ENCODE measurements at places on chromosomes 11 and 22.
A peak's percentile ranks its signal among the peaks of the same experiment; 100 is the strongest.

GRCh38 chr22:29154364-29155048, 51.2 kb upstream of the EMID1 start:
- DNase-seq: peak; percentile 83
- H3K4me3 ChIP-seq: no peak overlapping the region
- peaks cover 25% of the 10 kb centered on the region for H3K27me3 ChIP-seq
- no peaks in the 10 kb centered on the region for H3K36me3 ChIP-seq
- H3K27ac ChIP-seq: no peak overlapping the region

- H3K4me3 ChIP-seq: no peak overlapping the region
- peaks cover 9% of the 10 kb centered on the region for H3K4me1 ChIP-seq
- no peaks in the 10 kb centered on the region for H3K27me3 ChIP-seq
Measured at GRCh38 chr11:73291781-73292524, 16.1 kb upstream of the ARHGEF17 start.

DNA sequence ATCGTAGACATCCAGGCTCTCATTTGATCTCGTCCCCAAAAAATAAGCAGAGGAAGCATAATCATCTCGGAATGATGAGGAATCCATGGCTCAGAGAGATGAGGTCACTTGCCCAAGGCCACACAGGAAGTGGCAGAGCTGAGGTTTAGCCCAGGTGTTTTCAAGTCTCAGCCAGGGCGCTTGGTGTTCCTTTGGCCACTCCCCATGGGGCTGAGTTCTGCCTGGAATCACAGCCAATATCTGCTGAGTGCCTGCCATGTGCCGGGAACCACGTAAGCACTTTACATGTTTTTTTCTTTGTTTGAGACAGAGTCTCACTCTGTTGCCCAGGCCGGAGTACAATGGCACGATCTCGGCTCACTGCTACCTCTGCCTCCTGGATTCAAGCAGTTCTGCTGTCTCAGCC, 29.5 kb upstream of the MYH9 start:
- no peaks in the 10 kb centered on the region for H3K27me3 ChIP-seq
- H3K4me3 ChIP-seq: no peak overlapping the region
- H3K4me1 ChIP-seq: peaks cover 18% of the 10 kb centered on the region
- peak; percentile 44 for DNase-seq
- no peaks in the 10 kb centered on the region for H3K36me3 ChIP-seq
- H3K27ac ChIP-seq: no peak overlapping the region

DNA sequence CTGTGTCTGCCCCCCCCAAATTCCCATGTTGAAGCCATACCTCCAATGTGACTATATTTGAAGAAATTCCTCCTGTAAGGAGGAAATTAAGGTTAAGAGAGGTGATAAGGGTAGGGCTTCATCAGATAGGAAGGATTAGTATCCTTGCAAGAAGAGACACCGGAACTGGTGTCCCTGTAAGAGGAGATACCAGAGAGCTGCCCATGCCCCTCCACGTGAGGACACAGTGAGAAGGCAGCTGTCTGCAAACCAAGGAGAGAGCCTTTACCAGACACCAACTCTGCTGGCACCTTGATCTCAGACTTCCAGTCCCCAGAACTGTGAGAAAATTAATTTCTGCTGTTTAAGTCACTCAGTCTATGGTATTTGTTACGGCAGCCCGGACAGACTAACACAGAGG, 109.3 kb downstream of the ARFGAP2 start:
- peaks cover 3% of the 10 kb centered on the region for H3K36me3 ChIP-seq
- H3K27me3 ChIP-seq: no peaks in the 10 kb centered on the region
- no peak overlapping the region for H3K27ac ChIP-seq

- no peak overlapping the region for H3K4me3 ChIP-seq
- no peaks in the 10 kb centered on the region for H3K27me3 ChIP-seq
- no peaks in the 10 kb centered on the region for H3K36me3 ChIP-seq
- no peaks in the 10 kb centered on the region for H3K4me1 ChIP-seq
Measured at GRCh38 chr11:100061006-100061405, 626.1 kb upstream of the ARHGAP42 start.

DNA sequence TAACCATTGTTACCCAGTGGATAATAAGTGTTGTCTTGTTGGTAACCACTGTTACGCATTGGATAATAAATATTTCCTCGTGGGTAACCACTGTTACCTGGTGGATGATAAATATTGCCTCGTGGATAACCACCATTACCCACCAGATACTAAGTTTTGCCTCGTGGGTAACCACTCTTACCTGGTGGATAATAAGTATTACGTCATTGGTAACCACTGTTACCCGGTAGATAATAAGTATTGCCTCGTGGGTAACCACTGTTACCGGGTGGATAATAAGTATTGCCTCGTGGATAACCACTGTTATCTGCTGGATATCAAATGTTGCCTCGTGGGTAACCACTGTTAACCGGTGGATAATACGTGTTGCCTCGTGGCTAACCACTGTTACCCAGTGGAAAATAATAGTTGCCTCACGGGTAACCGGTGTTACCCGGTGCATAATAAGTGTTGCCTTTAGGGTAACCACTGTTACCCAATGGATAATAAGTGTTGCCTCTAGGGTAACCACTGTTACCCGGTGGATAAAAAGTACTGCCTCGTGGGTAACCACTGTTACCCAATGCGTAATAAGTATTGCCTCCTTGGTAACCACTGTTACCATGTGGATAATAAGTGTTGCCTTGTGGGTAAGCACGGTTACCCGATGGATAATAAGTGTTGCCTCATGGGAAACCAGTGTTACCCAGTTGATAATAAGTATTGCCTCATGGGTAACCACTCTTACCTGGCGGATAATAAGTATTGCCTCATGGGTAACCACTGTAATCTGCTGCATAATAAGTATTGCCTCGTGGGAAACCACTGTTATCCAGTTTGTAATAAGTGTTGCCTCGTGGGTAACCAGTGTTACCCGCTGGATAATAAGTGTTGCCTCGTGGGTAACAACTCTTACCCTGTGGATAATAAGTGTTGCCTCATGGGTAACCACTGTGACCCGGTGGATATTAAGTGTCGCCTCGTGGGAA, 21.9 kb upstream of the NXPE4 start:
- no peak overlapping the region for H3K4me3 ChIP-seq
- no peaks in the 10 kb centered on the region for H3K4me1 ChIP-seq
- H3K36me3 ChIP-seq: no peaks in the 10 kb centered on the region
- H3K27me3 ChIP-seq: no peaks in the 10 kb centered on the region

DNA sequence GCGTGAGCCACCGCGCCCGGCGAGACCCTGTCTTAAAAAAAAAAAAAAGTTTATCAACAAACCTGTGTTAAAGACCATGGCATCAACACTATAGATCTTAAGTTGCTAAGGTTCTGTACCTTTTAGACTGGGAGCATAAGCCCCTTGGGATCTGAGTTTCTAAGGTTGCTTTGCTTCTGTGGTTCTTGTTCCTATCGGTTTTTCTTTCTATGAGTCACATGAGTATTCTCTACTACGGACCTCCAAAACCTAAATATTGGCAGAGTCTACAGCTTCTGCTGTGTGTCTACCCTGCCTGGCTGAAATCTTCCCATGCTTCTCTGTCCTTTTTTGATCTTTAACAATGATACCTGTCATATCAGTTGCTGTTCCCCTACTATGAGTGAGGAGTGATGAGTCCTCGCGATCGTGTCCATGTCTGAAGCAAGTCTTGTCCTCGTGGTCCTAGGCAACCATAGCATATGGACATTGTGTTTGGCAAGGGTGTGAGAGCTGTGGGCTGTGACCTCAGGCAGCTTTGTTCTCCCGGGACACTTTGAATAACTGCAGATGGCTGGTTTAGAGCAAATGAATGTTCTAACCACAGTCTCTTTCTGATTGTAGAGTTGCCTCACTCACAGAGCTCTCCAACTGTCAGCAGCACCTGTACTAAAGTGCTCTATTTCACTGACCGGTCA, 9.0 kb upstream of the DLAT start:
- H3K4me1 ChIP-seq: no peaks in the 10 kb centered on the region
- peaks cover 3% of the 10 kb centered on the region for H3K27me3 ChIP-seq
- DNase-seq: no peak
- no peak overlapping the region for H3K27ac ChIP-seq
- H3K4me3 ChIP-seq: no peak overlapping the region

- no peaks in the 10 kb centered on the region for H3K4me1 ChIP-seq
- H3K27ac ChIP-seq: no peak overlapping the region
- H3K36me3 ChIP-seq: no peaks in the 10 kb centered on the region
- DNase-seq: no peak
- H3K27me3 ChIP-seq: no peaks in the 10 kb centered on the region
- H3K4me3 ChIP-seq: no peak overlapping the region
Measured at GRCh38 chr11:109384873-109385272, 37.1 kb upstream of the C11orf87 start.

- H3K27me3 ChIP-seq: peaks cover 24% of the 10 kb centered on the region
- peaks cover 2% of the 10 kb centered on the region for H3K36me3 ChIP-seq
- H3K4me1 ChIP-seq: peaks cover 10% of the 10 kb centered on the region
- no peak overlapping the region for H3K4me3 ChIP-seq
Measured at GRCh38 chr11:115505175-115505574, 960 bp upstream of the CADM1 start.

- peaks cover 6% of the 10 kb centered on the region for H3K27me3 ChIP-seq
- H3K27ac ChIP-seq: no peak overlapping the region
- H3K4me1 ChIP-seq: no peaks in the 10 kb centered on the region
- DNase-seq: no peak
Measured at GRCh38 chr11:134630861-134631260, 218.8 kb upstream of the B3GAT1 start.

GRCh38 chr11:91776655-91777054, 448.0 kb upstream of the FAT3 start:
- H3K4me3 ChIP-seq: no peak overlapping the region
- no peaks in the 10 kb centered on the region for H3K4me1 ChIP-seq
- H3K36me3 ChIP-seq: no peaks in the 10 kb centered on the region
- H3K27me3 ChIP-seq: no peaks in the 10 kb centered on the region
- no peak overlapping the region for H3K27ac ChIP-seq
- no peak for DNase-seq

- peak; percentile 42 for DNase-seq
- no peaks in the 10 kb centered on the region for H3K4me1 ChIP-seq
- H3K36me3 ChIP-seq: peaks cover 27% of the 10 kb centered on the region
- no peaks in the 10 kb centered on the region for H3K27me3 ChIP-seq
- no peak overlapping the region for H3K27ac ChIP-seq
- no peak overlapping the region for H3K4me3 ChIP-seq
Measured at GRCh38 chr11:94183886-94184264, 55.2 kb downstream of the PANX1 start.

- H3K27ac ChIP-seq: peak overlapping the region; percentile 69
- H3K4me3 ChIP-seq: peak overlapping the region; percentile 92
- DNase-seq: peak; percentile 93
- H3K27me3 ChIP-seq: no peaks in the 10 kb centered on the region
Measured at GRCh38 chr11:613369-613968, 2.3 kb downstream of the IRF7 start.

- no peaks in the 10 kb centered on the region for H3K4me1 ChIP-seq
- peaks cover 2% of the 10 kb centered on the region for H3K36me3 ChIP-seq
- no peak overlapping the region for H3K4me3 ChIP-seq
- no peak overlapping the region for H3K27ac ChIP-seq
- no peaks in the 10 kb centered on the region for H3K27me3 ChIP-seq
Measured at GRCh38 chr22:44172370-44173108, 8.2 kb upstream of the PARVG start.

- DNase-seq: peak; percentile 65
- no peak overlapping the region for H3K27ac ChIP-seq
- H3K4me1 ChIP-seq: no peaks in the 10 kb centered on the region
- H3K27me3 ChIP-seq: peaks cover 19% of the 10 kb centered on the region
Measured at GRCh38 chr11:125429174-125429707, 66.8 kb downstream of the FEZ1 start.

DNA sequence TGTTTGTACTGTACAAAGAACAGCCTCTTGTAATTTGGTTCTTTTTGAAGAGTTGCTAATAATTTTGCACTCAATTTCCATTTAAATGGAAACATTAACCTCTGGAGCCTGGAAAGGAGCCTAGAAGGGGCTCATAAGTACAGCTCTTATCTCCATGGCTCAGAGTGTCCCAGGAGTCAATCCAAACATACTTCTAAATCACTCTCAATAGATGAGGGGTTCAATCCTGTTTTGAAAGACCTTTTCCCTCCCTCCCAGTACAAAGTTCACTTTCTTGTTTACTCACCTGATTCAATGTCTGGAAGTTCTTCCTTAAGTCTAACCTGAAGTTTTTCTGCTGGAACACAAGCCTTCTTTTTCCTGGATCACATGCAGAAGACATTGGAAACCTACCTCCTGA, 273.0 kb upstream of the PLET1 start:
- DNase-seq: no peak
- no peaks in the 10 kb centered on the region for H3K36me3 ChIP-seq

DNA sequence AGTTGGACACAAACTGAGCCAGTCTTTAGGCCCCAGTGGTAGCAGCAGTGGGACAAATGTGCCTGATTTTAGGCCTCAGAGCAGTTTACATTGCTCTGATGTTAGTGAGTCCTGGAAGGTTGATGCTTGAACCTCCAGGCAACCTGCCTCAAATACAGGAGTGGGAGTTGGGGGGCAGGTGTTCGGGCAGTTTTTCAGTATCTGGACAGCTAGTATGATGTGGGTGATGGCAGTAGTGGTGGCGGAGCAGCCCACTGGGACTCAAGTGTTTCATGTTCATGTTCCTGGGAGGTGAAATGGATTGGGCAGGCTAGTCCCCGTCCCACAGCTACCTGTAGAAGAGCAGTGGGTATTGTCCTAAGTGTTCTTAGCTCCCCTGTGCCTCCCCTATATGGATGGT, 857.8 kb downstream of the JRKL start:
- no peak for DNase-seq
- no peaks in the 10 kb centered on the region for H3K36me3 ChIP-seq
- H3K4me3 ChIP-seq: no peak overlapping the region
- H3K27ac ChIP-seq: no peak overlapping the region
- no peaks in the 10 kb centered on the region for H3K27me3 ChIP-seq

DNA sequence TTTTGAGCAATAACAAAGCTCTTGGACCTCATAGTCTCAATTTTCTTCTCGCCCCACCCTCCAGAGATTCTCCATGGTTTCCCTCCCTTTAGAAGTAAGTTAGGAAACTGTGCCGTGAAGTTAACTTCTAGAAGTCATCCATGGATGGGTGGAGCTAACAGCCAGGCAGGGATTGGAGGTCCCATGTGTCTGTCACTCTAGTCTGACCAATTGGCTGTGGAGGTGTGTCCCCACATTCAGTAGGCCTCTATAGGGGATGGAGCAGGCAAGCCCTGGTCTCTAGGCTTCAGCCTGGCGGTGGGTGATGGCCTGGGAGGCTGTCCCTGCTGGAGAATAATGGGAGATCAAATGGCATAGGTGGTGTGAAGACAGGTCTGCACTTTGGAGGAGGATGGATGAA, 50.7 kb downstream of the TP53I11 start:
- peaks cover 4% of the 10 kb centered on the region for H3K4me1 ChIP-seq
- no peak overlapping the region for H3K4me3 ChIP-seq
- no peaks in the 10 kb centered on the region for H3K27me3 ChIP-seq
- DNase-seq: peak; percentile 69
- H3K27ac ChIP-seq: no peak overlapping the region

Measured in activated CD4-positive, alpha-beta memory T cell treated with anti-CD3 and anti-CD28 coated beads for 36 hours (primary cell).